ENCODE measurements at places on chromosomes 4 and X. TPM values are rescaled to one million over a fixed set of nuclear protein-coding genes. Genes with fewer than 3 reads are reported as not detected.
A peak's percentile ranks its signal among the peaks of the same experiment; 100 is the strongest.

RAB9B gene
- 4.1 TPM for total RNA-seq

ODAM gene
- not detected for total RNA-seq

- H3K4me3 ChIP-seq, result no peak overlapping the region
- H3K36me3 ChIP-seq, result no peaks in the 10 kb centered on the region
- DNase-seq, result no peak
- no peaks in the 10 kb centered on the region for H3K4me1 ChIP-seq
These were observed 36.3 kb upstream of the SPINK2 start for GRCh38 chr4:56857601-56858309.

PARM1 gene
- total RNA-seq, result 1.0 TPM

DNA sequence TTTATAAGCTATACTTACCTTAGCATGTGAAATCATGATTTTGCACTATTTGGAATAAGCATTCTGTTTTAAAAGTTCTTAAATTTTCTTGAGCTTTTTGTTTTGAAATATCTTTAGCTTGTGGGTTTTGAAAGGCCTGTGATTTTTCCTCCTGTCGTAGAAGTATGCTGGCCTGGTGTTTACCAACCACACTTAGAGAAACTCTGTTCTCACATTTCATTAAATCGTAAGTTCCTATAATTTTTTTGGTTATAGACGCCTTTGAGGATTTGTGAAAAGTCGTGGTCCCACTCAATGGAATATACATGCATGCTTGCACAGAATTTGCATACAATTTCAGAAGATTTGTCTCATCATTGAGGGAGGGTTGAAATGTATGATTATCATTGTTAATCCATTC lies 63.6 kb downstream of the PDLIM5 start:
- no peaks in the 10 kb centered on the region for H3K27me3 ChIP-seq
- H3K4me3 ChIP-seq, result peak overlapping the region; percentile 13
- peaks cover 14% of the 10 kb centered on the region for H3K36me3 ChIP-seq
- H3K27ac ChIP-seq, result peak overlapping the region; percentile 98
- peaks cover 74% of the 10 kb centered on the region for H3K4me1 ChIP-seq
- DNase-seq, result no peak

COL4A6 gene
- 4.5 TPM for total RNA-seq

NSUN7 gene
- total RNA-seq, result 2.4 TPM

- no peaks in the 10 kb centered on the region for H3K36me3 ChIP-seq
- DNase-seq, result no peak
- H3K4me1 ChIP-seq, result no peaks in the 10 kb centered on the region
- no peak overlapping the region for H3K27ac ChIP-seq
- H3K4me3 ChIP-seq, result no peak overlapping the region
- H3K27me3 ChIP-seq, result peaks cover 20% of the 10 kb centered on the region
These were observed 167.1 kb upstream of the CXCL13 start for GRCh38 chr4:77438549-77438948.

- peaks cover 17% of the 10 kb centered on the region for H3K4me1 ChIP-seq
- H3K36me3 ChIP-seq, result no peaks in the 10 kb centered on the region
- H3K4me3 ChIP-seq, result no peak overlapping the region
These were observed 54.4 kb downstream of the RNF150 start for GRCh38 chr4:141078871-141079270.

DNA sequence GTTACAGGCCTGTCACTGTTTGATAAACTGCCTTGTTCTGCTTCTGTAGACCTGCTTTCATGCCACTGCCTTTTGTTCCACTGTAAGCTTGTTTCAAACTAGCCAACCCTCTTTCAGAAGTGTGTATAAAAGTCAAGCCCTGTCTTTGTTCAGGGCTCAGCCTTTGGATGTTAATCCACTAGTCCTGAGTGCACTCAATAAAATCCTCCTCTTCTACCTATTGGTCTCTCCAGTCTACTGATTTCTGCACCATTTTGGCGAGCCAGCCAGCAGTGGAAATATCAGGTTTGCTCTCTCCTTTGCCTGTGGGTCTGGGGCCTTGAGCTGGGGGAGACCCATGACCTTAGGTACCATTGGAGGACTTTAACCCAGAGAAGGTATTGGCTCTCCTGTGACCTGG lies 901.6 kb upstream of the NDST4 start:
- H3K27ac ChIP-seq, result no peak overlapping the region
- no peak overlapping the region for H3K4me3 ChIP-seq

GRCh38 chr4:107689912-107690587 lies 30.0 kb downstream of the PAPSS1 start:
- no peak overlapping the region for H3K4me3 ChIP-seq
- H3K36me3 ChIP-seq, result peaks cover 17% of the 10 kb centered on the region
- no peak overlapping the region for H3K27ac ChIP-seq
- no peaks in the 10 kb centered on the region for H3K27me3 ChIP-seq
- no peak for DNase-seq

- H3K27me3 ChIP-seq, result no peaks in the 10 kb centered on the region
- H3K36me3 ChIP-seq, result no peaks in the 10 kb centered on the region
- no peak overlapping the region for H3K4me3 ChIP-seq
- H3K27ac ChIP-seq, result no peak overlapping the region
These were observed 430.6 kb downstream of the RPA4 start for GRCh38 chrX:97314345-97314744.

DNA sequence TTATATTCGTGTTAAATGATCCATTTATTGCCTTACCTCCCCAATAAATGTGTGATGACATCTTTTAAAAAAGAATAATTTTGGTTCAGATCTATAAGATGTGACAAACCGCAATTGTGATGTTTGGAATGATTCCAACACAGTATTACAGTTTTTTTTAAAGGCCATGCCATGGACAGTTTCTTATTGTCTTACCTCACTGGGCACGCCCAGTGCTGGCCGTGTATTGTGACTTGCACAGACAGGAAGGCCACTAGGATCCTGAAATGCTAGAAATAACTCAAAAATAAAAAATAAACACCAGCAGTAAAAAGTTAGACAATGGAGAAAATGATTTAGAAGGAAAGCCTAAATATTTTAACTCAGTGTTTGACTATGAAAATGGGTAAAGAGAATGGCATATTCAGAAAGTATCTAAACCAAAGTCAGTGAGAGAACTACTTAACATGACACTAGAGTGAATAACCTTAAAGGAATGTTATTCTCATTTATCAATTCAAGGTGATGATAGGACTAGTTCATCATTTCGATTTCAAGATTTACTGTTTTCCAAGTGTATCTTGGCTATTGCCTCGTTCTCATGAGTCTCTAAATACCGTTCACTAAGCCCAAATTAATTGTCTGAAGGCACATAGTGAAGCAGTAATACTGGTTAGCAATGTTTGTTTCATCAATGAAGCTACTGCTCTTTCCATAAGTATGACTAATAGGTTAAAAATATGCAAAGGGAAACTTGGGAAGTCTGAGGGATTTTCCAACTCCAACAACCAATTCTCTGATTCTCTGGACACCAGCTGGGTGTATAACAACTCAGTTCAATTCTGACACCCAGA lies 46.1 kb upstream of the VEGFC start:
- H3K27ac ChIP-seq, result peak overlapping the region; percentile 61
- no peak for DNase-seq
- no peaks in the 10 kb centered on the region for H3K27me3 ChIP-seq
- no peak overlapping the region for H3K4me3 ChIP-seq

GRCh38 chrX:118675326-118675965 lies 52.0 kb upstream of the IL13RA1 start:
- no peaks in the 10 kb centered on the region for H3K4me1 ChIP-seq
- DNase-seq, result no peak
- no peak overlapping the region for H3K27ac ChIP-seq
- peaks cover 7% of the 10 kb centered on the region for H3K36me3 ChIP-seq
- H3K27me3 ChIP-seq, result no peaks in the 10 kb centered on the region
- no peak overlapping the region for H3K4me3 ChIP-seq

- no peak overlapping the region for H3K27ac ChIP-seq
- no peaks in the 10 kb centered on the region for H3K4me1 ChIP-seq
- no peak for DNase-seq
- H3K27me3 ChIP-seq, result peaks cover 3% of the 10 kb centered on the region
These were observed 11.9 kb upstream of the MXD4 start for GRCh38 chr4:2273657-2274319.

DNA sequence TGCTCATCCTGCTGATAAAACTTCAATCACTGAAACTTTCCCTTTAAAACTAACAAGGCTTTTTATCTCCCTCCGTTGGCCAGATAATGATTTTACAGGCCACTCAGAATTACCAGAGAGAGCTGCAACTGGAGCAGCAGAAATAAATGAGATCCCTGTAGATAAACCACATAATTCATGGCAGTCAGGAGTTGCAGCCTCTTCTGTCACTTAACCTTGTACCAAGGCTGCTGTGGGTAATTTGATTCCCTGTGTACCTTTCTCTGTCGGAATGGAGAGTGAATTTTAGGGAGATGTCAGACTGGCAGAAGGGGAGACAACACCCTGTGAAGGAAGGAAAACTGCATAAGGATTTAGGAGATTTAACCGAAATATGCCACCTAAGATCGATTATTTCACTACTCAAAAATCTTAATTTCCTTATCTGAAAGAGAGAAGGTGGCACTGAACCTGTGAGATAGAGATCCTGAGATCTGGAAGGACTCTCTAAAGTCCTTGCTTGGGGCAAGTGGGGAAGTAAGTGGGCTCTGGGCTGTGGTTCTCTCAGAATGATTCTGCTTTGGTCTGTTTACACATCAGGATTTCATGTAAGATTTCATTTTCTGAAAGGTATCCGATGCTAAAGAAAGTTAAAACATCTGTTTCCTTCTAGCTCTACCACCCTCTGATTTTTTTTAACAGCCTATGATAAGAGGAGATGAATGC lies 14.3 kb upstream of the TSPAN5 start:
- H3K4me3 ChIP-seq, result no peak overlapping the region
- no peaks in the 10 kb centered on the region for H3K36me3 ChIP-seq
- H3K27ac ChIP-seq, result no peak overlapping the region
- H3K27me3 ChIP-seq, result no peaks in the 10 kb centered on the region
- no peak for DNase-seq
- no peaks in the 10 kb centered on the region for H3K4me1 ChIP-seq

- H3K36me3 ChIP-seq, result no peaks in the 10 kb centered on the region
- DNase-seq, result no peak
- no peak overlapping the region for H3K27ac ChIP-seq
These were observed 372.9 kb downstream of the KLHL13 start for GRCh38 chrX:117743469-117744251.

GRCh38 chrX:48590203-48591103 lies 6.8 kb upstream of the WDR13 start:
- H3K4me1 ChIP-seq, result peaks cover 33% of the 10 kb centered on the region
- DNase-seq, result no peak
- peak overlapping the region; percentile 69 for H3K27ac ChIP-seq
- H3K4me3 ChIP-seq, result no peak overlapping the region
- H3K27me3 ChIP-seq, result no peaks in the 10 kb centered on the region
- H3K36me3 ChIP-seq, result no peaks in the 10 kb centered on the region

GRCh38 chr4:55866290-55866907 lies 13.0 kb downstream of the EXOC1 start:
- no peaks in the 10 kb centered on the region for H3K27me3 ChIP-seq
- peaks cover 20% of the 10 kb centered on the region for H3K36me3 ChIP-seq
- H3K27ac ChIP-seq, result peak overlapping the region; percentile 88
- H3K4me1 ChIP-seq, result peaks cover 31% of the 10 kb centered on the region
- DNase-seq, result no peak
- peak overlapping the region; percentile 10 for H3K4me3 ChIP-seq

DNA sequence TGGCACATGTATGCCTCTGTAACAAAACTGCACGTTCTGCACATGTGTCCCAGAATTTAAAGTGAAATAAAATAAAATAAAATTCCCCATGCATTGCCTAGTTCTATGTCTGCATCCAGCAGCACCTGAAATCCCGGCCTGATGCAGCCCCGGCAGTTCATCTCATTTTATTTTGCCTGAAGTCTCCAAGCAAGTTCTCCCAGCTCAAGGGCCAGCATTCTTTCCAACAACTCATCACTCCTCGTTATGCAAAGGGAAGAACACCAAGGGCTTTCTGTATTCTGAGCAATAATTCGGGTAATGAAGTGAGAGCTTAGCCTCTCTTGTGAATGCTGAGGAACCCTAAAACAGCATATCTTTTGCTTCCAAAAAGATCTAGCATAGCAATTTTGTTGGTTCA lies 2.7 kb downstream of the ENPP6 start:
- no peak overlapping the region for H3K4me3 ChIP-seq
- peaks cover 8% of the 10 kb centered on the region for H3K4me1 ChIP-seq
- H3K36me3 ChIP-seq, result no peaks in the 10 kb centered on the region
- H3K27ac ChIP-seq, result no peak overlapping the region
- DNase-seq, result no peak

- DNase-seq, result no peak
- peaks cover 2% of the 10 kb centered on the region for H3K36me3 ChIP-seq
- H3K4me3 ChIP-seq, result no peak overlapping the region
These were observed 258.1 kb upstream of the AGTR2 start for GRCh38 chrX:115912372-115912897.

PNCK gene
- 3.5 TPM for total RNA-seq

- DNase-seq, result no peak
- no peak overlapping the region for H3K4me3 ChIP-seq
- H3K4me1 ChIP-seq, result no peaks in the 10 kb centered on the region
- H3K27ac ChIP-seq, result no peak overlapping the region
These were observed 127.3 kb upstream of the MAGEB16 start for GRCh38 chrX:35670889-35671288.

GRCh38 chr4:48944756-48945241 lies 38.2 kb upstream of the OCIAD2 start:
- no peak overlapping the region for H3K27ac ChIP-seq
- no peak for DNase-seq
- no peaks in the 10 kb centered on the region for H3K36me3 ChIP-seq
- peaks cover 16% of the 10 kb centered on the region for H3K4me1 ChIP-seq
- peaks cover 8% of the 10 kb centered on the region for H3K27me3 ChIP-seq
- H3K4me3 ChIP-seq, result no peak overlapping the region

DNA sequence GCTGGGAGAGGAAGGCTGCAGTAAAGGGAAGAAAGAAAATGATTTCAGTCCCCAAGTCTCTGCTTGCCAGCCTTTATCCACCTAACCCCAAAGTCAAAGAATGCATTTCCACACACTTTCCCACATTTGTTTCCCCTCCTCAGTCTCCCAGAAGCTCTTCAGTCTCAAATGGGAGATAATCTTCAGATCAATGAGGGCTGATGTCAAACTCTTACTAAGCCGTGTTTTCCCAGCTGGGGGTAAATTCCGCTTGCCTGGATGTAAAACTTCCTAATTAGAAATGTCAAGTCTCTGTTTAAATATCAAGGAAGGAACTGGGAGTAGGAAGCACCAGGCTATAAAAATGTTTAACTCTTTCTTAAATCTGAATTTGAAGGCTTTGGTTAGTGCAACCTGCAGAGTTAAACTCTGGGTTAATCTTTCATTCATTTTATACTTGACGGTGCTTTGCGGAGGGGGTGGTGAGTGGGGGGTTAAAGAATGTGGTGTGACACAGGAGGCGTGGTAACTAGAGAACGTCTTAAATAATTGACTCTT lies 601.4 kb upstream of the ACTRT1 start:
- H3K4me3 ChIP-seq, result no peak overlapping the region
- no peak for DNase-seq
- no peaks in the 10 kb centered on the region for H3K4me1 ChIP-seq

MAGEE1 gene
- 4.4 TPM for total RNA-seq

- H3K27me3 ChIP-seq, result peaks cover 6% of the 10 kb centered on the region
These were observed 9.1 kb downstream of the CHRDL1 start for GRCh38 chrX:110786486-110786885.

GAGE12J gene
- total RNA-seq, result not detected

- peak; percentile 66 for DNase-seq
- no peaks in the 10 kb centered on the region for H3K4me1 ChIP-seq
- H3K4me3 ChIP-seq, result no peak overlapping the region
- peaks cover 3% of the 10 kb centered on the region for H3K36me3 ChIP-seq
These were observed 16.3 kb downstream of the CPZ start for GRCh38 chr4:8608714-8609391.

GRCh38 chr4:24949970-24950369 lies 37.1 kb upstream of the CCDC149 start:
- peaks cover 4% of the 10 kb centered on the region for H3K36me3 ChIP-seq
- H3K4me1 ChIP-seq, result no peaks in the 10 kb centered on the region
- H3K4me3 ChIP-seq, result no peak overlapping the region
- H3K27me3 ChIP-seq, result peaks cover 19% of the 10 kb centered on the region
- no peak for DNase-seq

GRCh38 chr4:13543032-13543838 lies 1.1 kb downstream of the NKX3-2 start:
- peaks cover 30% of the 10 kb centered on the region for H3K4me1 ChIP-seq
- peaks cover 36% of the 10 kb centered on the region for H3K27me3 ChIP-seq
- no peak overlapping the region for H3K27ac ChIP-seq

CETN2 gene
- total RNA-seq, result 42.3 TPM
